ENCODE measurements at places on chromosomes 7 and 10.

DNA sequence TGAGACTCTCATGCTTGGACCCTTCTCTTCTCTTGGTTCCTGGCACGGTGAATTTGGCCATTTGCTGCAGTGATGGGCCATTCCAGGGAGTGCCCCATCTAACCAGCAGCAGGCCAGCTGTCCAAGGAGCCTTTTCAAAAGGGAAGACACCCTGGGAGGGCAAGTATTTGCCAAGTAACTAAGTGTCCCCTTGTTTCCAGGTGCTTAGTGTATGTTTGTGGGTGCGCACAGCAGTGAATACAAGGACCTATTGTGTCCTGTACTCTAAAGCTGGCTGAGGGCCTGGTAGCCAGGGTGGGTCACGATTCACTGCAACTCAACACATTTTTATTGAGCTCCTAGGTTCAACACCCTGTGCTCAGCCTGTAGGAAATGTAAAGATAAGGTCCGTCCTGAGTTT, 348.8 kb downstream of the RNLS start:
- DNase-seq = no peak

DNA sequence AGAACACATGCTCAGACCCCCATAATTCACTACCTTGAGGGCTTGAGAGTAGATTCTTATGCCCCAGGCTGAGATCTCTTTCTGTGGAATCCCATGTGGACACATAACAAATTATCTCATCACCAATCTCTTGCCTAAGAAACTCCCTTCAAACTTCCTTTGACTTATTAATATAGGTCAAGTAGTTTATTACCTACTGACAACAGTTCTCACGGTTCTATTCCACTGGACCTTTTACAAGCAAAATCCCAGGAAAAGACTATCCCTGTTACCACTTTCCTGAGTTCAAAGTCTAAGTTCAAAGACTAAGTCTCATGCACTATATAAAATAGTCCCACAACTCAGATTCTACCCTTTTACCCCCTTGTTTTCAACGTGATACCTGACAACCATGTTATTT, 754.7 kb downstream of the SUGCT start:
- DNase-seq = no peak

- DNase-seq = no peak
Observed at GRCh38 chr7:76352193-76352592, 6.6 kb downstream of the YWHAG start.

DNA sequence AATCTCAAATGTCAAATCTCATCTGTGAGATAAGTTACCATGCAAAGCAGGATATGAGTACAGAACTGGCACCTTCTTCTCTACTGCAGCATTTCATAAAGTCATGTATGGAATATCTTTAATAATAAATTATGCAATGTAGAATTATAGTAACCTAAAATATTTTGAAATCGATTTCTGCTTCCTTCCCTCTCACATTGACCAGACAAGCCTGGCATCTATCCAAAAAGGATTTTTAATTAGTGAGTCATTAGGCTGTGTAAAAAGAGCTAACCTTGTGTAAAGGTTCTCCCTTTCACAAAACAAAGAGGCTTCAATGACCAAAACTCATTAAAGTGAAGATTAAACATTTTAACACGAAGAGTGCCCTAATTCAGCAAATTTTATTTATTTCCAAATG, 48.8 kb upstream of the EXOC6 start:
- DNase-seq = no peak

GRCh38 chr10:48608279-48608681, 3.4 kb upstream of the ARHGAP22 start:
- no peak for DNase-seq

GRCh38 chr10:79067241-79068202, 1.2 kb upstream of the ZMIZ1 start:
- DNase-seq = peak; percentile 33

DNA sequence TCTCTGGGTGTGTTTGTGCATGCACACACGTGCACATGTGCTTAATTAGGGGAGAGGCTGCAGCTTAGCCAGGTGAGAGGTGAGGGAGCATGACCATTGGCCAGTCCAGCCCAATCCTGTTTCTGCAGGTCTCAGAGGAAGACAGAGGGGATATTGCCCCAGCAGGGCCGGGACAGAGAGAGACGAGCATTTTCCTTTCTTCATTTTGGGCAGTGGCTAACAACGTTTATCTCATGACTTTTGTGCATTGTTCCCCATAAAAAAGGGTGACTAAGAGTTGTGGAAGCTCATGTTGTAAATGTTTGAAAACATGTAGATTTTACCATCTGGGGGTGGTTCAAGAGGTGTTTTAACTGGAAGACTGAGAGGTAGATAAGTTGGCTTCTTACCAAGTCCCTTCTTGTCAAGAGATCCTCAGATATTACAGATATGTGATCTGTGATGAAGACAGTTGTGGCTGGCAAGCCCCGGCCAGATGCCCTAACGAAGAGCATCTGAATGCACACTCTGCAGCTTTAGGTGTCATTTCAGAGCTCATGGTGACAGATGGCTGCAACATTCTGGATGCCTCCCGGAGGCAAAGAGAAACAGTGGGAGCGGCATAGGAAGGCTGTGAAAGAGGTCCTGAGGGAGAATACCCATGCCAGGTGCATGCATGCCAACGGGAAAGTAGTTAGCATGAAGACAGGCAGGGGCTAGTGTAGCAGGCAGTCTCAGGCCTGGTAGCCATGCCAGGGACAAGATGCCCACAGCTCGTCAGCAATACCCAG, 16.7 kb upstream of the DMBT1 start:
- DNase-seq = no peak

DNA sequence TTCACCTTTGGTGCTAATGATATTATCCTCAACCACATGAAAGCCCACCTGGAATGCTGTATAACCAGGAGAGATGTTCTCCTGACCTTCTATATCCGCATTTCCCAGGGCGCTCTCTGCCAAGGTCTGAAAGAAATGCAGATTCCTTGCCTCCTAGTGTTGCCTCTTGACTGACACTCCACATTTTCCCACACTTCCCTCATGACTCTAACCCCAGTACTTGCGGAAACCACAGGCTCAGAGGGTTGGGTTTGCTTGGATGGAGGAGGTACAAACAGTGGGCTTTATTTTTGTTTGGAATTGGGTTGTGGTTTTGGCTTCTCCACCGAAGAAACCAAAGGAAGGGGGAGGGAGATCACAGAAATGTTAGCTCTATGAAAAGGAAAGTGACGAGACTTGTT, 222.9 kb upstream of the CELF2 start:
- DNase-seq = no peak

GRCh38 chr10:110181451-110181850, 26.0 kb upstream of the MXI1 start:
- no peak for DNase-seq

GRCh38 chr10:111835574-111835973, 348.0 kb downstream of the GPAM start:
- DNase-seq = no peak

All from esophagus squamous epithelium (tissue), 5 donors.